ENCODE measurements at places on chromosomes 2 and 18.

DNA sequence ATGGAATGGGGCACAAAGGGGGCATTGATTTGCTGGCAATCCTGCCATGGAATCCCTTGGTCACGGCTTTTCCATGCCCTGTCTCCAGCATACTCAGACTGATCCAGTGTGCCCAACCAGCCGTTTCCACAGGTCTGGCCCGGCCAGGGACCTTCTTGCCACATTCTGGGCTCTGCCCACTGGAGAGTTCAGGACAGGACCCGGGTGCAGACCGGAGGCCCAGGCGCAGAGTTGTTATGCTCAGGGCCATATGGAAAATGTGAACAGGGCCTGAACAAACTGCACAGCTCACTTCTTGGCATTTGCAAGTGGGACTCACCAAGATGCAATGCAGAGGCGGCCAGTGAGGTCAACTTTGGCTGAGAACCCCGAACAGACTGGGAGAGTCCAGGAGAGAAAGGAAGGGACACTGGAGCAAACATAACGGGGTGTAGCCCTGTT lies 15.6 kb upstream of the ASAP2 start:
- DNase-seq: no peak

DNA sequence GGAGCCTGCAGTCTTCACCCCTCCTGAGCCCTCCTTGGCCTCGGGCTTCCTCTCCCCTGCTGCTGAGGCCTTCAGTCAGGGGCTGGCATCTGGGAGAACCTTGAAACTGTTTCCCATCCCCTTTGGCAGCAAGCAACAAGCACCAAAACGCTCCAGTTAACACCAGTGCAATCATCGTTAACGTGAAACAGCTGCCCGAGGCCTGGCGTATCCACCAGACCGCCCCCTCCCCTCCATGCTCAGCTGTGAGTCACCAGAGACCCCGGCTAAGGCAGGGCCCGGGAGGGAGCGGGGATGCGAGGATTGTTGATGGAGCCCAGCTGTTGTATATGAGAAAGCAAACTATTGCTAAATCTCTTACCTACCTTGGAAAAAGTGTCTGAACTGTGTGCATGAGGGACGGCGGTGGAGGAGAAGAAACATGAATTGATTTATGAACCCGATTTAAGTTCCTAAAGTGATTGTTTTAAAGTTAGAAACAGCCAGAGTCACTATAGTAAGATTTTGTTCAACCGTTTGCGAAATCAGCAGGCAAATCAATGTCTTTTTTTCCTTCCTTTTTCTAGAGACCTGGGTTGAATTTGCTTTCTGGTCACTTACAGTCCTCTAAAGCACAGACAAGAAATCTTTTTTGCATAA lies 5.2 kb downstream of the ZFP36L2 start:
- no peak for DNase-seq

DNA sequence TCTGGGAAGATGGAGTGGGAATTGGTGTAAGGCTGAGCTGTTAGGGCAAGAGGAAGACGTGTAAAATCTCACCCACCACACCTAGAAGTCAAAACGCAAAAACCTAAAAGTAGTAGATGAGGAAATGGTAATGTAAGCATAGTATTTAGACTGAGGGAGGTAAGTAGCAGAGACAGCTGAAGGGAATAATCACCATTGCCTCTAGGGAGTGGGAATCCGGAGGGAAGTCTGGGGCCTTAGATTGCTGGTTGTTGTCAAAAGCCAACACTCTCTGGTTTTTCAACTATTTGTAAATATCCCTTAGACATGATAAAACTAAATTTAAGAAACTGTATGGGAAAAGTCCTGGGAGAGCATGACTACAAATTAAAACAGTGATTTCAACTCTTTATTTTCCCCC lies 28.7 kb upstream of the MYCN start:
- DNase-seq: no peak

DNA sequence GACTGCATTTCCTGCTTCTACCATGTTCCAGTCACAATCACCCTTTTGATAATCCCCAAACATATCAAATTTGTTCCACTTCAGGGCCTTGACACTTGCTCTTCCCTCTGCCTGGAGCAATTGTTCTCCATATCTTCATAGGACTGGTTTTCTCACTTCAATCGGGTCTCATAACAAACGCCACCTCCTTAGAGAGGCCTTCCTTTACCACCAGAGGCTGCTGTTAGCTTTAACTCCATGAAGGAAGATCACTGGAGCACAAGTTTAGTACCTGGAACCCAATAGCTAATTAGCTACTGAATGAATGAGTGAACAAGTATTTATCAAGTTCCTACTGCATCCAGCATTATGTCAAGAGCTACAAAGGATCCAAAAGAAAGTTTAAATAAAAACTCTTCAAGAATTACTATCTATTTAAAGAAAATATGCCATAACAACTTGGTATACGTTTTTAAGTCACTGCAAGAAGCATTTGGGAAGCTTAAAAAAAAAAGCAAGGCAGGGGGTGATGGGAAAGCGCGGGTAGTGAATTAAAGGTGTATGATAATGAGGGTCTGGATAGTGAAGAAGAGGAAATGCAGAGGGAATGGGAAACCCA lies 58.8 kb downstream of the BAZ2B start:
- DNase-seq: no peak

DNA sequence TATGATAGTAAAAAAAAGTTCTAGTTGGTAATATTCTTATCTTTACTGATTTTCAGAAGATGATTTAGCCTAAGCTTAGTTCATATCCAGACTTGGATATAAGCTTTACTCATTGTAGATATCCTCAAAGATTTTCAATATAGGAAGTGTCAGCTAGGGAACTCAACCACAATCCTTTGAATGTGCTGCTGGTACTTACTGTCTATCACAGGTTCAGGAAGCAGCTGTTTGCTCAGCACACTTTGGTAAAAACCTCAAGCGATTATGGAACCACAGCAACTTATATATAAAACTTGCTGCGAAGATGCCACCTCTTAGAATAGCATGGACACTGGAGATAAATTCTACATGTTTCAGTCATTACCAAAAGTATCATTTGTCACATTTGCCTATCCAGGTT lies 60.1 kb upstream of the TNFRSF11A start:
- peak; percentile 59 for DNase-seq

DNA sequence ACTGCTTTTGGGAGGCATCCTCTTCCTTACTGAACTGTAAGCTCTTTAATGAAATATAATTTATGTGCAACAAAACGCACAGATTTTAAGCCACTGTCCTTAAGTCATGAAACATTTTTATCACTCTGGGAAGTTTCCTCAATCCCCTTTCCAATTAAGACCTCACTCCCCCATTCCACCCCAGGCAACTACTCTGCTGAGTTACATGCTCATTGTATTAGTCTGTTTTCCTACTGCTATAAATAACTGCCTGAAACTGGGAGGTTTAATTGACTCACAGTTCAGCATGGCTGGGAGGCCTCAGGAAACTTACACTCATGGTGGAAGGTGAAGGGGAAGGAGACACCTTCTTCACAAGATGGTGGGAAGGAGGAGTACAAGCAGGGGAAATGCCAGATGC lies 46.5 kb upstream of the KCNE4 start:
- no peak for DNase-seq

- no peak for DNase-seq
Observed at GRCh38 chr2:6442252-6442985, 423.3 kb downstream of the CMPK2 start.

- DNase-seq: no peak
Observed at GRCh38 chr2:19209575-19210341, 148.7 kb downstream of the OSR1 start.

DNA sequence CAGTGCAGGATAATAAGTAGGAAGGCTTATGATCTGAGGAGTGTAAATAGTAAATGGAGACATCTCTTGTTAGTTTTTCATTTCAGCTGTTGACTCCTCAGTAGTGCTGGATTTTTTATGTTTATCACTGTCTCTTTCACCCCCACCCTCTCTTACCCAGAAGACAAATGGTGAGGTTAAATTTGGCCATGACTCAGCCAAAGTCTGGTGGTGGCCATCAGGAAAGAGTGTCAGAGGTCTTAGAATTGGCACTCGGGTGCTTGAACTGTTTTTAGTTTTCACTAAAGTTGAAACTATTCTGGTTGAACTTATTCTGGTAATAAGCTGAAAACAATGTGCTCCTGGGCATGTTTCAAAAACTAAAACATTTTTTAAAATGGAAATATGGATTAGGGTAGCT lies 123.3 kb downstream of the FHOD3 start:
- no peak for DNase-seq

DNA sequence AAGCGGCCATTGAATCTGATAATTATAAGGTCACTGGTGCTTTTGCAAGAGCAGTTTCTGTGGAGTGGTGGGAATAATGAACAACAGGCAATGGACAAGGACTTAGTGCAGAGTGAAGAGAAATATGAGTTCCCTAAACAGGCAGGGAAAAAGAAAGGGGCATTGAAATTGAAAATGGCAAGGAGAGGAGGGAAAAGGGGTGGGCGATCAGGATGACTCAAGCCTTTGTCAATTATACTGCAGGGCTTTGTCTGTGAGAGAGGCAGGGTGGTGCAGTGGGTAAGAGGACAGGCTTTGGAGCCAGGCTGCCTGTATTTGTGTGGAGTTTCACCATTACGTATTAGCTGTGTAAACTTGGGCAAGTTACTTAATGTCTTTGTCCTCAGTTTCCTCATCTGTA lies 29.5 kb upstream of the PAIP2B start:
- DNase-seq: no peak
